Colonic mucosa (tissue), 4 donors: ENCODE measurements at places on chromosomes 16 and 17.
A peak's percentile ranks its signal among the peaks of the same experiment; 100 is the strongest.

DNA sequence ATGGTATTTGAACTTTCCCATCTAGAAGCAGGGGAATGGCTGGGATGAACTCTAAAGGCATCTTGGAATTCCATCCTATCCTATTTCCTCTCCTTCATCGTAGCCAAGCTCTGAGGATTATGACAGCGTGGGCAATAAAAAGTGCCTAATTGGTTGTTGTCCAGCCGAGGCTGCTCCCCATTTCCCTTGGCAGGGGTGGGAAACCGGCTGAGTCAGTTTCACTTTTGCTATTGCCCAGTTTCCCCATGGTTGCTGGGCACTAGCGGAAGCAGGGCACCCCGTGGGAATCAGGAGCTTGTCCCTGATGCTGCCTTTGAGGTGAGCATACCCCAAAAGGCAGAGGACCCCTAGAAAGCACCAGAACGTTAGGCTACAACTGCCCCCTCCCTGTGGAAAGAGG, 13.8 kb upstream of the SP2 start:
- peak; percentile 72 for DNase-seq

DNA sequence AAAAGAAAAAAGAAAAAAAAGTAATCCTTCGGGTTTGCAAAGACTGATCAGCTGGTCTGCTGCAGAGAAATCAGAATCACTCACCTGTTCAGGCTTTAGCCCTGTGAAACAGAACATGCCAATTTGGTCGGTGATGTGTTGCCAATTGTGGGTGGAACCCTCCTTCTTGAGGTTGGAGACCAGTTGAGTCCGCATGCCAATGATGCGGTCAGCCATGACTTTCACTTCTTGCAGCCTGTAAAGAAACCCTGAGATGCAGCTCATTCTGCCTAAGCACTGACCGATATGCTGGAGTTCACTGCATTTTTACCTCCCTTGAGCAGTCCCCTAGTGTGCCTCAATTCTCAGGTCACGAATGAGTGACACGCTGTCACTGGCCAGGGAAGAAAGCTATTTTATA, 24.8 kb upstream of the SLC38A7 start:
- no peak for DNase-seq

GRCh38 chr16:23252310-23252709, 49.8 kb upstream of the SCNN1B start:
- DNase-seq: no peak

- DNase-seq: no peak
Measured at GRCh38 chr16:4535627-4536108, 2.9 kb downstream of the CDIP1 start.

GRCh38 chr16:76696876-76697275, 419.7 kb downstream of the CNTNAP4 start:
- DNase-seq: no peak

DNA sequence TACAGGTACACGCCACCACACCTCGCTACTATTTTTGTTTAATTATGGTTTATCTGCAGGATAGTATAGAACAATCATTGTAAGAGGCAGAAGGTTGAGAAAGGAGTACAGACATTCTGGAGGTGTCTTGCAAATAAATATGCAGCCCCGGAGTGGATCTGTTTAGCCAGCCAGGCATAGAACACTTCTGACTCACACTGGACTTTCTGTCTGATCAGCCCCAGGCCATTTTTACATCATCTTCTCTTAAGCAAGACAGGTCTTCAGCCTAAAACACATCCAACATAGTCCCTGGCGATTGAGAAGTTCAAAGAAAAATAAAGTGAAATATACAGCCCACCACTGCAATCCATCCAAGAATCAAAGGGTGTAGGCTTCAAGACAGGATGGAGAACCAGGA, 81.4 kb downstream of the XYLT1 start:
- DNase-seq: no peak

GRCh38 chr16:87715658-87716057, 50.1 kb downstream of the KLHDC4 start:
- DNase-seq: no peak

DNA sequence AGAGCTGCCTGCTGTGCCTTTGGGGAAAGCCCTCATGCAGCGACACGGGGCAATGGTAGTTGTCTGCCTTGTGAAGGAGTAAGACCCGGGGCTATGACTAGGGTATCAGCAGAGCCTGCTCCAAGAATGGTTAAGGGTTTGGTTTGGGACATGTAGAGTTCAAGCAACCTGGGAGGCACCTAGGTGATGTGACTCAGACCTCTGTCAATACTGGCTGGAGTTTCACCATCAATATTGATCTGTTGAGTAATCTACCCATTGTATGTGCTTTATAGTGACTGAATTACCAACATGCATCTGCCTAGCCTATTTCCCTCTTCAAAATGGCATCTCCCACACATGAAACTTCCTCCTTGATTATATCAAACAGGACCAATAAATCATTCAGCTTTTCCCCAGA, 398.4 kb upstream of the HSBP1 start:
- DNase-seq: no peak

- no peak for DNase-seq
Measured at GRCh38 chr17:4715063-4715744, 4.8 kb downstream of the ARRB2 start.

DNA sequence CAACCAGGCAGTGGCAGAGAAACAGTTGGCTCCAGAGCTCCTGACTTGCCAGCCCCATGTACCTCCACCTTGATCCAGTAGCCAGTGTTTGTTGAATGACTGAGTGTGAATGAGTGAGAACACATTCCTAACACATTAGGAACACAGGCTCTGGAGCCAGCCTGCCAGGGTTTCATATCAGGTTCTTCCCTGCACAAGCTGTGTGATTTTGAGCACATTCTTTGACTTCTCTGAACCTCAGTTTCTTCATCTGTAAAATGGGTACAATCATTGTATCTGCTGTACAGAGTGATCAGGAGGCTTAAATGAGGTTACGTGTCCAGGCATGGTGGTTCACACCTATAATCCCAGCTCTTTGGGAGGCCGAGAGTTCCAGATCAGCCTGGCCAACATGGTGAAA, 13.3 kb upstream of the RMI2 start:
- DNase-seq: no peak

DNA sequence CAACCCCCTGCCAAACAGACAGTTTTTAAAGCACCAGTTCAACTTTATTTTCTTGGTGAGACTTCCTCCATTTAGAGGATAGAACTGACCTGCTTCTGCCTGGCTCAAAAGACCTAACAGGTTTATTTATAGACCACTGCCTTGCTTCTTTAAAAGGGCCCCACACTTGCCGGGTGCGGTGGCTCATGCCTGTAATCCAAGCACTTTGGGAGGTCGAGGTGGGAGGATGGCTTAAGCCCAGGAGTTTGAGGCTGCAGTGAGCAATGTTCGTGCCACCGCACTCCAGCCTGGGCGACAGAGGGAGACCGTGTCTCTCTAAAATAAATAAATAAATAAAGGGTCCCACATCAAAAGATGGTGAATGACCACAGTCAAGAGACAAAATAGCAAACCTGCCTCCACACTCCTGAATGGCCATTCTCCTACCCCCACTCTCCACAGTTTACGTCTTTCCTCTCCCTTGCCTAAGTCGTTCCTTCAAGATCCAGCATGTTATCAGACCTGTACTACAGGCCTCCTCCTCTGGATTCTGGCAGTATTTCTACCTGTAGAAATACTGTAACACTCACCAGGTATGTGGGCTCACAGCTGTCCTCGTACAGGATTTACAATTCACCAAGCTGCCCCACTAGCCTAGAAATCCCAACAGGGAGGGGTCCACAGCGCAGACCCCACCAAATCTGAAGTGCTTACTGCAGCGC, 95.6 kb downstream of the SMG6 start:
- DNase-seq: no peak
